Natural killer cell (primary cell): ENCODE measurements at places on chromosomes 1 and 21. TPM values are rescaled to one million over a fixed set of nuclear protein-coding genes. Genes with fewer than 3 reads are reported as not detected.

DNA sequence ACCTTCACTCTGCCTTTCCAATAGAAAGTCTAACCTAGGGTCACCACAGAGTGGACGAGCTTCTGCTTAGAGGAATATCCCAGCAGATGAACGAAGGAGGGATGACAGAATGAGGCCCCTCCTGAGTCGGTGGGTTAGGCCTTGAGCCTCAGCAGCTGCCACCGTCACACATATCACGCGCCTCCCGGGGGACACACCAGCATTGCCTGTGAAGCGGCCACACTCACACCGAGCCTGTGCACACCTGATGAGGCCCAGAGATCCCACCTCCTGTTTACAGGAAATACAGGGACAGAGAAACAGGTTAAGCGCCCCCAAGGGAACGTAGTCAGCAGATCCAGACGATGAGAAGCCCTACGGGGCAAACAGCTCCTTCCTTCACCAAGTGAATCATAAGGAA lies 25.1 kb upstream of the LRRC47 start:
- DNase-seq: no peak

DNA sequence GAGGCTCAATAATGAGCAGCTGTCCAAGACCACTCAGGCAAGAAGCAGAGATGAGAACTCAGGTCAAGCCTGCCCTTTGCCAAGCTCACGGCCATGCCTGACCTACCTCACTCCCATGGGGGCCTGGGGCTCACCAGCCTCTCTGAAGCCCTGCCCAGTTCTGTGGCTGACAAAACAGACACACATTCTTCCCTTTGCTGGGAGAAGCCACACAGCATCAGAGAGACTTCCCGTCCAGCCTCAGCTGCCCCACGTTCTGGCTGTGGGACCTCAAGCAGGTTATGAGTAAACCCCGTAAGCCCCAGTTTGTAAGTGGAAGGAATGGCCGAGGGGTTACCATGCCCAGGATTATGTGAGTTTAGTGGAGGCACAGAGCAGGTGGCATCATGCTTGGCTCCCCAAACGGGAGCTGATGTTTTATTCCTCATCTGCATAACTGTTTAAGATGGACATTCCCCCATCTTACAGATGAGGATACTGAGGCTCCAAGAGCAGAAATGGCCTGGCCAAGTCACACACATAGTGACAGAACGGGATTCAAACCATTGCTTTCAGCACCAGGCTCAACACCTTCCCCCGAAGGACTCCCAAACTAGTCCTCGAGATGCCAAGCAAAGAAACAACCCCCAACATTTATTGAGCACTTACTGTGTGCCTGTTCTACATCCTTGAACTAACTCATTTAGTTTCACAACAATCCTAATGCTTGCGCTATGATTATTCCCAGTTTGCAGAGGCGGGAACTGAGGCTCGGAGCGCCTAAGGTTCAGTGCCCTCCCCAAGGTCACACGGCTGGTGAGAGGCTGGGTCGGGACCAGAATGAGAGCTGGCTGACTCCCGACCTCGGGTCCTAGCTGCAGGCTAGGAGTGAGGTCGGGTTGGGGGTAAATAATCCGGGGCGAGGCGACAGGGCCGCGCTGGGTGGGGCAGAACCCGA lies 49.1 kb upstream of the LAPTM5 start:
- no peak for DNase-seq

AGBL4 gene
- not detected for total RNA-seq

GNPAT gene
- total RNA-seq: 23.1 TPM

- DNase-seq: no peak
Measured at GRCh38 chr1:110490791-110491451, 28.1 kb downstream of the KCNA10 start.

SYT14 gene
- total RNA-seq: not detected

DNA sequence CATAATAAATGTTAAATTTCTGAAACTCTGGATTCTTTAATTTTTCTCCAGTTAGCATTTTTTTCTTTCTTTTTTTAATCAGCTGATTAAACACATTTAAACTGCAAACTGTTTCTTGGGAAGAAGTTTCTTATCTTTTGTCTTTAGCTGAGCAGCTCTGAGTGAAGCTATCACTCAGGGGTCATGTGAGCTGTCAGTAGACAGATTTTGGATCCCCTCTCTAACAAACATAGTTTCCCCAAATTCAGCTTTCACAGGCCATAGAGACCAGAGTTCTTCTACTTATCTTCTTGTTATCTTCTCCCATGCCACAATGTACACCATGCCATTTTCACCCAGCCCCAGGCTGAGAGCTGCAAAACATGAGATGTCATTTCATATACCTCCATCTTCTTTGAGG lies 148.9 kb downstream of the CDC42BPA start:
- DNase-seq: no peak

GRCh38 chr1:168466092-168466713 lies 77.6 kb downstream of the XCL2 start:
- DNase-seq: peak; percentile 53

IFI44L gene
- total RNA-seq: 6.7 TPM

B3GALNT2 gene
- 12.1 TPM for total RNA-seq
